Activated T-helper 1 cell treated with anti-CD3 and anti-CD28 coated beads, Interleukin-12 subunit alpha, Interleukin-12 subunit beta, Interleukin-2, Interleukin-4 antibody, amounts not matched to agents 30 ng/mL and 10 ng/mL and 1 ng/mL, durations not matched to agents 14 hours and 24 hours and 36 hours (primary cell): ENCODE measurements at places on chromosomes 5 and 9. TPM values are rescaled to one million over a fixed set of nuclear protein-coding genes. Genes with fewer than 3 reads are reported as not detected.

The BTNL3 gene
- total RNA-seq, result not detected in 2 replicates

The GARIN3 gene
- total RNA-seq, result 0.27 and 0.31 TPM in 2 replicates

The PDE8B gene
- 0.07 and 0.16 TPM in 2 replicates for total RNA-seq

The LEAP2 gene
- total RNA-seq, result 3.9 and 4.9 TPM in 2 replicates

The CDC20B gene
- not detected in 2 replicates for total RNA-seq

The TLE4 gene
- total RNA-seq, result 25.1 and 25.4 TPM in 2 replicates

The PCA3 gene
- not detected in 2 replicates for total RNA-seq

The FBP2 gene
- total RNA-seq, result not detected in 2 replicates

The ZNF454 gene
- not detected in 2 replicates for total RNA-seq

The LRRC19 gene
- not detected in 2 replicates for total RNA-seq

The MOB3B gene
- total RNA-seq, result 0.17 and 0.26 TPM in 2 replicates

The NR2F1 gene
- not detected in 2 replicates for total RNA-seq

DNA sequence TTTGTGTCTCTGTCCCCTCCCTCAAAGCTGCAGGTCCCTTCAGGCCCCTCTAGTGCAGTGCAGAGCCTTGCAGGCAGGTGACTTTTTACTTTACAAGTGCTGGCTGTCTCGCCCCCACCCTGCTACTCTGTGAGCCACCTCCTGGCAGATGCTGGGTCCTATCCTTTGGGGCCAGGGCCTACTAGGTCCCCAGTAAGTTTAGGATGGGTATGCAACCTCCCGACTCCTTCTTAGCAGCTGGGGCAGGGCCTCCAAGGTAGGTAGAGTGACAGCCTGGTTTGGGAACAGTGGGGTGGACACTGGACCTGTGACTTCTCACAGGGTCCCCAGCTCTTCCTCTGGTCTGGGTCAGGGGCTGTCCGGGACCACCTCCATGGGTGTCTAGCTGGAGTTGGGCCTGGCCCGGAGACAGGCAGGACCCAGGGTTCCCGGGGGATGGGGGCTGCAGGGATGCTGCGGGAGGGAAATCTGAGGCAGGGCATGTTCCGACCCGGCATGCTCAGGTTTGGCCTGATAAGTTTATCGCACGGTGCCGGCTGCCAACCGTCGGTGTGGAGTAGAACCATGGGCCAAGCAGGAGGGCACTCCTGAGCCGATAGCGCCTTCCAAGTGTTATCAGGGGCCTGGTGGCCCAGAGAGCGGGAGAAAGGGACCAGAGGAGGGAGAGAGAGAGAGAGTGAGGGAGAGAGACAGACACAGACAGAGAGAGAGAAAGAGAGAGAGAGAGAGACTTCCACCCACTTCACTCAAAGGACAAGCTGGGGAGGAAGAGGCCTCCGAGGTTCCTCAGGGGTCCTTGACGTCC lies 20.5 kb downstream of the GFI1B start:
- DNase-seq, result no peak

GRCh38 chr5:141618030-141618803 lies 583 bp downstream of the DIAPH1 start:
- no peak for DNase-seq

DNA sequence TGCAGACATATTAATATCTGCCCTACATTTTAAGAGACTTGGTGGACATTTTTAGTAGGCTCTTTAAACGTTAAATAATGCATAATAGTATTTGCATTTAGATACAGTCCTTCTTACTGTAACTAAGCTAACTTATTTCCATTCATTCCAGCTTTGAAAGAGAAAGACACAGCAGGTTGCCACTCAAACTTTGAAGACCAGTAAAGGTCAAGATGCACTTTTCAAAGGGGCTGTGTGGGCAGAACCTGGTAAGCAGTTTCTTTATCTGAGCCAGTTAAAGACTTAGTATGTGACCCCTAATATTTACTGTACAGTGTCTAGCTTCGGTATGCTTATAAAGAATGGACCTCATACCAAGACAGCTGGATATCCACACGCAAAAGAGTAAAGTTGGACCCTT lies 20.8 kb downstream of the PLGRKT start:
- no peak for DNase-seq

DNA sequence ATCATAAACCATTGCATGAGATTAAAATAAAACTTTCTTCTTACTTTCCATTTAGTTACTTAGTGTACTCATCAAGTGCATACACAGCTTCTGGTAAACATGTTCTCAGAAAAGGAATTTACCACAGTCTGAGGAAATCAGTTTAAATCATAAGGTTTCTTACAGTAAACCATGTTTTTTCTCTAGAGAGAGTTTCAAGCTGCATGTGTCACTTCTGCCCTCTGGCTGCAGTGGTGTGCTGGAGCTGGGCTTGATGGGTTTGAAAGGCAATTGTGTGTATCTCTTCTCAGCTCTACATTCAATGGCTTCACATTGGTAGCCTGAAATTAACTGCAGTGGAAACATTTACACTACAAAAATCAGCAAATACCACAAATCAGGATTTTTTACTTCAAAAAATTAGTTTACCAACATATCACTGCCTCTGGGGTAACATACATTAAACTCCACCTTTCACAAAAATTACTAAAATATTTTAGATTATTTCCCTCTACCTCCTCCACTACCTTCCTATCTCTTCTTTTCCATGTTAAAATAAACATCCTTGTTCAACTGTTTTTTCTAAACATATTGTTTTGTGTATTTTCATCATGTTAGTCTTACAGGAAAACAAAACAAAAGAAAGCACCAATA lies 414.3 kb downstream of the ANXA1 start:
- no peak for DNase-seq

GRCh38 chr5:154301726-154302125 lies 111.2 kb downstream of the GALNT10 start:
- no peak for DNase-seq

DNA sequence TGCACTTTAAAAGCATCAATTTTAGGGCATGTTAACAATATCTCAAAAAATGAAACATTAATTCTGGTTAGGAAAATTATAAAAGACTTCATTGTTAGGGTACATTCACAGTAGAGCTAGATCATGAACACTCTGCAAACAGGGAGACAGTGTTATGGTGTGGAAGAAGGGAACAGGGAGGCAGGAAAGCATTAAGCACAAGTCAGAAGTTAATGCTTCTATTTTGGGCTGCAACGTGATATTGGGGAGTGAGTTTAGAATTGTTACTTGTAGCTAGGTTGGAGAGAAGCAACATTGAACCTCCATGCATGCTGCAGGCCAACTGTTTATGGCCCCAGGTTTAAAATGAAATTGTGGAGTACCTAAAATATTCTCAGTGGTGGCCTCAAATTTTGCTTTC lies 278.1 kb upstream of the NMUR2 start:
- DNase-seq, result no peak

DNA sequence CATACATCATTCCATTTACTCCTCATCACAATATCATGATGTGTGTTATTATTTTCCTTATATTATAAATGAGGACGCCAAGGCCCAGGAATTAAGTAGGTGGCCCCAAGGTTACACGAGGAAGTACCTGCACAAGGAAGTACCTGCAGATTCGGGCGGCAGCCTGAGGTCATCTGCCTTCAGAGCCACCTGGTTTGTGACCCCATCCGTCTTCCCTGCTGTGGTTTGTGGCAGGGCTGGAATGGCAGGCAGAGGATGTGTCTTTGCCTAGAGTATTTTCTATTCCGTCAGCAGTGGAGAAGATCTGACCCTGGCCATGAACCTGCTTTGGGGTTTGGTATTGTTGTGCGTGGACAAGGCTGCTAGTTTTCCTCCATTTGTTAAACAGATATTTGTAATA lies 59.7 kb downstream of the PDZD2 start:
- no peak for DNase-seq

GRCh38 chr5:79002374-79002773 lies 17.3 kb upstream of the ARSB start:
- no peak for DNase-seq

DNA sequence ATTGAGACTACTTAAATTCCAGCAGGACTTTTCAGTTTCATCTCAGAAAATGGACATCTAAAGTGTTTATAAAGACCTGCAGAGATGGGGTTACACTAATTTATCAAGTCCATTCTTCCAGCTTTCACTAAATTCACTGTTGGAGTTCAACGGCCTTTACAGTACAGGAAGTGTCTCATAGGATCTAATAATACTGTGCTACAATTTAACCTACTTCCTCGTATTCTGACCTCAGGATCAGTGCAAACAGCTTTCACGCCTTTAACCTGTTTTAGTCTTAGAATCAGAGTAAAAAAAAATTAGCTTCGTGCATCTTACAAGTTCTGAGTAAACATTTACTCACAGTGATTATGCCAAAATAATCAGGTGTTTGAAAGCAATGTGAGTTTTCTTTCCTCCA lies 632.6 kb upstream of the DMAC1 start:
- no peak for DNase-seq

DNA sequence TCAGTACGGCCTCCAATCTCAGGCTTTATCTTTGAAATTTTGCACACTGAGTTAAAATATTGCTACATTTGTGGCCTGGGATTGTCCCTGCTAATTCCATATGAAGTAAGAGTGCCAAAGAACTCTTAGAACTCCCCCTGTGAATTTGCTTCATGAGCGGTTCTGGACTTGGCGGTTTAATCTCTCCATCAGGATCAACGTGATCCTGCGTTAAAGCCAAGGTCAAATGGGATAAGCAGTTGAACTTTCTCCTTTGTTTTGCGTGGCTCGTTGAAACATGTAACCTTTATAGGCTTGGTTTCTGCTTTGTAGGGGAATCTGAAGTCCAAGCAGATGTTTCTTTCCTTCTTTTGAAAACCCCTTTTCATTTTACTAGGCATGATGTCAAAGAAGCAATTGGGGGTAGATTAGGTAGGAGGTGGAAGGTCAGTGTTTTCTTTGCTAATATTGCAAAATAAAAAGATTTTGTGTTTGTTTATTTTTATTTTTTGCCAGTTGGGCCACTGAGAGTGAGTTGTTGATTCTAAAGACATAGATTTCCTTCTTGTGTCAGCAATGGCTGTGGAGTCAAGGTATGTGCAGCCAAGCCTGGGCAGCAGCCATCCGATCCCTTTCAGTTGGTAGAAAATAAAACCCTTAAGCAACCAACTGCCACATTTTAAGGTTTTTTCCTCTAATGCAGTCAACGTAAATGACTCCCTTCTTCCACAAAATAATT lies 390.8 kb downstream of the NNT start:
- no peak for DNase-seq

- no peak for DNase-seq
Observed at GRCh38 chr9:22817181-22817580, 370.6 kb downstream of the DMRTA1 start.

DNA sequence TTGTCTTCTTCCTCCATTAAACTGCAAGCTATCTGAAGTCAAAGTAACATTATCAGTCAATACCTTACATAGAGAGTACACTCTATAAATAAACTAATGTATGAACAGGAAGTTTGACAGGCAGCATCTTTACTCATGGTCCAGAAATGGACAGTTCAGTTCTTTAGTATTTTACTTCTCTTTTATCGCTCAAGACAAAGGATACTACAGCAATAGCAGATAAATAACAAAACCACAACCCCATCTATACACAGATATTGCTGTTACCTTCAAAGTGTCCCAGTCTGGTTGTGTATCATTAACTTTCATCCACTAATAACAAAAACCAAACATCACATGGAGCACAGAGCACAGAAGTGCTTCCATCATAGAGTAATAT lies 46.4 kb downstream of the SEMA5A start:
- DNase-seq, result no peak

- DNase-seq, result no peak
Observed at GRCh38 chr9:96721731-96722429, 56.0 kb downstream of the ZNF510 start.

DNA sequence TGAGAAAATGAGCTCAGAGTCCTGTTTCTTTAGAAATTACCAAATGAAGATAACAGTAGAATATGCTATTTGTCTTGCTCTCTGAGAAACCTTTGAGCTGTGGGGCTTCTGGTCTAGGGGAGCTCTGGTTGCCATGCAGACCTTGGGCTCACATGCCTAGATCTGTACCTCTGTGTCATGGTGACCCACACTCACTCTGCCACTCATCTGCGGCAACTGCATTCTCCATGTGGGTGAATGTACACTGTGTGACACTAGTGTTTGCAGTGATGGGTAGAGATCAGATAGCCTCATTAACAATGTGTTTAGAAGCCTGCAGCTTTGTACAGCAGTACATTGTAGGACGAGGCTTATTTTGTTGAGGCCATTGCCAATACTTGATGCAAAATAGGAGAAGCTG lies 521.2 kb downstream of the CHSY3 start:
- DNase-seq, result no peak

GRCh38 chr5:40685193-40685592 lies 5.5 kb downstream of the PTGER4 start:
- no peak for DNase-seq

- DNase-seq, result no peak
Observed at GRCh38 chr5:167871091-167871490, 420.4 kb upstream of the WWC1 start.

GRCh38 chr5:89536020-89536419 lies 653.0 kb upstream of the MEF2C start:
- no peak for DNase-seq
